Activated naive CD4-positive, alpha-beta T cell treated with anti-CD3 and anti-CD28 coated beads, Interleukin-2, amount 50 U/mL, for 16 hours (primary cell): ENCODE measurements at places on chromosomes 3 and 15.

- no peak for DNase-seq
Measured at GRCh38 chr3:463252-464192, 267.0 kb downstream of the CHL1 start.

GRCh38 chr3:81005992-81006391 lies 755.5 kb downstream of the GBE1 start:
- DNase-seq: no peak

DNA sequence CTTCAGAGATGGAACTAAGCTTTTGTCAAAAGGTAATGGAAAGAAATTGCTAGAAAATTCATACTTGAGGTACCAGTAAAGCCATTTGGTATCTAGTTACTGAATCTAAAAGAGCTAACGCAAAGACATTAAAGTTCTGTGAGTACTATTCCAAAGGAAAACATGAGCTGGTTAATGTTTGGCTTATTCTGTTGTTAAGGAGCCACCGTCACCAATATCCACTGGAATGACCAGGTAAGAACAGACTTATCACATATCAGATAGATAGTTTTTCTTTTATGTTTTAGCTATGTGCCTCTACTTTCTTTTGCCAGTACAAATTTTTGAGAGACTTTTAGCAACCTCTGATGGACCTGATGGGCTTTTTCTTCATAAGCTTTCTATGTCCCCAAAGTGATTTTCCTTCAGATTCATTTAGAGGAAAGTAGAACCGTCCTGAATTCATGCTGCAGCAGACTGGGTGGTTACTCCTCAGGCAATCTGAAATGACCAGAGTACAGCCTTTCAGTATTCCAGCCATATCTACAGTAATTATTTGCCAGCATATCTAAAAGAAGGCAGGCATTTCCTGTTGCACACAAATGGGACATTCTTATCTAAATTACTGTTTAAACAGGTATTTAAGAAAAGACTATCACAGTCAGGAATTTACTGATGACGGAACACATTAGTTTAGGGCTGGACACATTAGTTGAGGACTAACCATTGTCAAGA lies 274.1 kb downstream of the MECOM start:
- DNase-seq: no peak

GRCh38 chr3:49410846-49411534 lies 786 bp downstream of the RHOA start:
- no peak for DNase-seq

DNA sequence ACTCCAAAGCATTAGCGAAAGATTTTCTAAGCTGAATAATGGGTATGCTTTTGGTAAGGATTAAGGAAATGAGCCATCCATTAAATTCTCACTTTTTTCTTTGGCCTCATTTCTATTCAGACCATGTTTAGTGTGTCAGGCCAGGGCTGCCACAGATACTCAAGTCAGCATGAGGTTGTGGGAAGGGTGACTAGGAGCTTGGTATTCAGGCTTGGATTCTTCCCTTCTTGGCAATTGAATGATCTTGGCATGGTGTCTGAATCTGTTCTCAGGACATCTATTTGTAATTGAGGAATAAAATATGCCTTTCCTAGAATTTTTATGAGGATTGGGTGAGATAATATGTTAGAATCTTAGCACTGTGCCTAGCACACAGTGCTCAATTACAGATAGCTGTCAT lies 11.2 kb downstream of the CCNB2 start:
- DNase-seq: no peak

DNA sequence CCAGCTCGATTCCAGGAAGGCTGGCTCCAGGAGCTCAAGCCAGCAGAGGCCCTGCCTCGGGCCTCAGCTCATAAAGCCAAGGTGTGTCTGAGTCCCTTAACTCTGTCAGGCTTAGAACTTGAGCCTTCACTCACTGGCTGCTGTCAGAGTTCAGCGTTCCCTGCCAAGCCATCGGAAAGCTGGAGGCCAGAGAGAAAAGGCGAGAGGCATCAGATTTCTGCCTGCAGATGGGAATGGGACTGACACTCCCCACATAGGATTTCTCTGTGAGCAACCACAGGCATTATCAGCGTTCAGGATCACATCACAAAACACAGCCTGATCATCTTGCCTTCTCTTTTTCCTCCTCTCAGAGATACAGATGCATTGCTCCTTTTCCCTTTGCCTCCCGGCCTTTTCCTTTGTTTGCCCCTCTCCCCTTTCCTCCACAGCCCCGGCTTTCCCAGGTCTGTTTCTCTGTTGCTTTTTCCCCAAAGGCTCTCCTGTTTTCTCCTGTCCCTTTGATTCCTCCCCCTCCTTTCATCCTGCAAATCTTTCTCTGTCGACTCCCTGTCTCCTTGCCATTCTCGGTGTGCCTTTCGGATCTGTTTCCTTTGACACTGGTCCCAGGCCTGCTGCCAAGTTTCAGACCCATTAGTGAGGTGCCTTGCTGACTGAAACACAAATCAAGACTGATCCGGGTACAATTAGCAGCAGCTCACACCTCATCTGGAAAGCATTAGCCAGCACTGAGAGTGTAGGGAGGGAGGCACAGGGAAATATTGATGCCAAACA lies 44.5 kb upstream of the BOC start:
- DNase-seq: no peak

- no peak for DNase-seq
Measured at GRCh38 chr3:128973988-128974564, 19.8 kb downstream of the CFAP92 start.

- no peak for DNase-seq
Measured at GRCh38 chr15:26882112-26882511, 15.2 kb downstream of the GABRA5 start.

DNA sequence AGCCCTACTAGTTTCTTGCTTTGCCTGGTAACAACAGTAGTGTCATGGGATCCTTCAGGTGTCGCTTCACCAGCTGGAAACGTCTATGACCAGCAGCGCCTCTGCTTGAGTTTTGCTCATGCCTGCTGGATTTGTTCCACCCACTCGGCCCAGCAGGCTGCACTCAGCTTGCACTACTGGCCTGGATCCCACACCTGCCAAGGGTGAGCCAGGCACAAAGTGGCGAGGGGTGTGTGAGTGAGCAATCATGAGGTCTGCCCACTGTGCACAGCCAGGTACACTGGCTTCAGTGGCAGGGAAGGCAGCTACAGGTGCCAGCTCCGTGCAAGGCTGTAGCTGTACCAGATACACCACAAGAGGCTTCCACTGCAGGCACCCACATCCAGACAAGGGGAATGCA lies 282.8 kb downstream of the UBE2E2 start:
- no peak for DNase-seq

GRCh38 chr15:52427804-52428203 lies 100.9 kb downstream of the MYO5A start:
- no peak for DNase-seq

GRCh38 chr3:53571264-53571663 lies 76.9 kb downstream of the CACNA1D start:
- no peak for DNase-seq

GRCh38 chr3:140834266-140835037 lies 107.2 kb upstream of the SLC25A36 start:
- DNase-seq: no peak
